H1 (cell line): ENCODE measurements at places on chromosomes 6 and 20.

GRCh38 chr6:169005166-169005565 lies 248.5 kb downstream of the THBS2 start:
- DNase-seq = no peak

GRCh38 chr6:38482466-38482865 lies 157.3 kb downstream of the BTBD9 start:
- no peak for DNase-seq

DNA sequence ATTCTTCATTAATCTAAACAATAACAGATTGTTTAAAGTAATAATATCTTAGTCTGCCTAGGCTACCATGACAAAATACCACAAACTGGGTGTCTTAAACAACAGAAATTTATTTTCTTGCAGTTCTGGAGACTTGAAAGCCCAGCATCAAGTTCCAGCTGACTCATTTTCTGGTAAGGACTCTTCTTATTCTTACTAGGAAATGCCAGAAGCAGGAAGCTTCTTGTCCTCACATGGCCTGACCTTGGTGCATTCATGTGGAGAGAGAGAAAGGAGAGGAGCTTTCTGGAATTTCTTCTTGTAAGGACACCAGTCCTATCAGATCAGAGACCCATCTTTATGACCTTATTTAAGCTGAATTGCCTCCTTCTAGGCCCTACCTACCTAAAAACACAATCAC lies 110.5 kb downstream of the ANKRD60 start:
- DNase-seq = no peak

- no peak for DNase-seq
Measured at GRCh38 chr6:71290611-71291010, 2.0 kb downstream of the OGFRL1 start.

GRCh38 chr6:53647462-53648094 lies 18.0 kb downstream of the KLHL31 start:
- no peak for DNase-seq

DNA sequence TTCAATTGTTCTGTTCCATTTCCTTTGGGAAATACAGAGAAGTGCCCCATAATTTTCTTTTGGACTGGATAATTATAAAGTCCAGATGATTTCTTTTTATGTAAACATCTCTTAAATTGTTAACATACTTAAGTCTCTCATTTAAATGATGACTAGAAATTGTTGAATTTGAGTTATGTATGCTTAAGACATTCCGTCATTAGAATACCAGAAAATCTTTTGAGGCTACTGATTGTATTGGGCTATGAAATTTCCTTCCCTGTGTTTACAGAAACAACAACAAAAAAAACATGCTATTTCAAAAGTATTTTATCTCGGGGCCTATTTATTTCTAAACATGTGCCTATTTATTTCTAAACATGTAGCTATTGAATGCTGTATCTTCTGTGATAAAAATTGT lies 125.4 kb downstream of the SH3BGRL2 start:
- no peak for DNase-seq

DNA sequence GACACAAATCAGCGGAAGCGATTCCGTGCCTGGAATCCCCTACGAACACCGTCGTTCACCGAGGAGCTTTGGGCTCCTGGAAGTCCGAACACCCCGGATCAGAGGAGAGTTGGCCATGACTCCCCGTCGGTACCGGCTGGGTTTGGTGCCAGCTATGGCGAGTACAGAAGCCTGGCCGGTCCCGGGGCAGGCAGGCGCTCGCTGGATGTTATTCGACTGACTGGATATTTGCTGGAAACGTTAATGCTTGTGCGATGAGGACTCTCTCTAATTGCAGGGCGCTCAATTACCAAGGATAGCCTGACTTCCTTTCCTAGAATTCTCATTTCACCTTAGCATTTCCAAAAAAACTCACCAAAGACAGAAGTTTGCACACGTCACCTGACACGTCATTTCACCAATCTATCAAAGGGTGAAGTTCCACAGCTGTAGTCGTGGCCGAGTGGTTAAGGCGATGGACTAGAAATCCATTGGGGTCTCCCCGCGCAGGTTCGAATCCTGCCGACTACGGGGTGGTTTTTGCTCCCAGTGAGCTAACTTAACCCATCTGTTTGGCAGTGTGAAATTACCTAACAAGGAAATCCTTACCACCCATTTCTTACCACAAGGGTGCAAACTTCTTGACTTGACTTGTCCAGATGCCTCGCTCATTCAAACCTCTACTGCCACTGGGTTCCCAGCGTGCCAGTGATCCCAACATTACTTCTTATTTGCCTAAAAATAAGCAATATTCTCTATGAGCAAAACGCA lies 22.7 kb upstream of the ZNF184 start:
- peak; percentile 81 for DNase-seq

GRCh38 chr6:135052939-135053338 lies 1.7 kb downstream of the HBS1L start:
- no peak for DNase-seq

DNA sequence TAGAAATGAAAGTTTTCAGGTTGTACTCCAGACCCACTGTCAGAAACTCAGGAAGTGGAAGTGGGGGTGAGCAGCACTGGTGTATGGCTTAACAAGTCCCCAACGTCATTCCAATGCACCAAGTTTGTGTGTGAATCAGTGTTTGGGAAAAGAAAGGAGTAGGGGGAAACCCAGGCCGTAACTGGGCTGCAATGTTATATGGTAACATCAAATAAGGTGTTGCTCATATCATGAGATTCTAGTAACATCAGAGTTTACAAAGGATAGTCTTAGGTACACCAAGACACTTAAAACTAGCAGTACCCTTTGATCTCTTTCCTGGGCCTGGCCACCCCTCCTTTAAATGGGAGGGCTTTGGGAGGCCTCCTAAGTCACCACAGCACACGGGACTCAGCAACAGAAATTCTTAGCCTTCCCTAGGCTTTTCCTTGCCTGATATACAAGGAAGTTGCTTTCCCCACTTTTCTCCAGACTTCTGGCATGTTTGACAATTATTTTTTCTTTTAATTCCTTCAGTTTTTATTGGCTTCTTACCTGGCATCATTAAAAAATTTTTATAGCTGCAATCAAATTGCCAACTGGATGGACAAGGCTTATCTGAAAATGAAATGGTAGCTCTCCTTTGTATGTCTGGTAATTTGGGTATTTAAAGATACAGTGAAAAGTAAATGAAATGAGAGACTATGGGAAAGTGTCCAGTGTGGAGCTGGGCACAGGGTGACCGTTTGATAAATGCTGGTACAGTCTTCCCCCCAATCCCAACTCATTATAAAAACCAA lies 15.1 kb downstream of the E2F3 start:
- no peak for DNase-seq

DNA sequence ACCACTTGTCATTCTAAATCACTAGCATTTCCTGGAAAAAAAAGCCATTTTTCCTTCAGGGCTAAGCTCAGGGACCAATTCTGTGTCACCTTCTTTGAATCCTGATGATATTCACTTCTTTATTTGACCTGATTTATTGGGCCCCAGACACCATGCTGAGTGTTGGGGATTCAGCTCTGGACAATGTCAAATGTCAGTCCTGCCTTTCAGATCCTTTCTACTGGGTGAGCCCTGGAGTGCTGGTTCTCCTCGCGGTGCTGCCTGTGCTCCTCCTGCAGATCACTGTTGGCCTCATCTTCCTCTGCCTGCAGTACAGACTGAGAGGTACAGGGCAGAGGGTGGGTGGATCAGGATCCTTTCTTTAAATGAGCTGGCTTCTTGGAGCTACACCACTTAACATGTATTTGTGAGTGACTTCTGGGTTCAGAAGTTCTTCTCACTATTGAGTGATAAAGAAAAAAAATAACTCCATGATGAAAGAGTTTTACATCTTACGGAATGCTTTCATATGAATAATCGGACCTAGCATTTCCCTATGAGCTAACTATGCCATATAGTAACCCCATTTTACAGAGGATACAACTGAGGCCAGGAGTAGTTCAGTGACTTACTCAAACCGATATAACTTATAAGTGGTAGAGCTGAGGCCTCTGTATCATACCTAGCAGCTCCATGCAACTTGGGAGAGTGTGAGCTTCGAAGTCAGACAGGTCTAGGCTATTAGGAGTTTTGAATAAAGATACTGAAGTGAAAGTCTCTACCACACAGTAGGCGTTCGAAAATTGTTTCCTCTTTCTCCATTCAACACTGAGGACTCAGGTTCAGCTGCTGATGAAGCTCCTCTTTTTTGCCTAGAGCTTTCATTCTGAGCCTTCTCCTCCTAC lies 9.3 kb downstream of the MOG start:
- no peak for DNase-seq

GRCh38 chr6:42735976-42736375 lies 9.9 kb downstream of the TBCC start:
- no peak for DNase-seq

- DNase-seq = no peak
Measured at GRCh38 chr6:16547587-16547986, 213.7 kb downstream of the ATXN1 start.

GRCh38 chr6:119012521-119012920 lies 65.9 kb downstream of the FAM184A start:
- no peak for DNase-seq

- no peak for DNase-seq
Measured at GRCh38 chr20:24773168-24773567, 175.9 kb upstream of the CST7 start.
